ENCODE measurements at places on chromosomes 6 and 20.

- DNase-seq: no peak
These were observed 115.1 kb downstream of the JAG1 start for GRCh38 chr20:10558635-10559187.

GRCh38 chr6:22680950-22681349 lies 111.6 kb downstream of the HDGFL1 start:
- DNase-seq: no peak

- no peak for DNase-seq
These were observed 129.6 kb downstream of the PACRG start for GRCh38 chr6:162857326-162857725.

DNA sequence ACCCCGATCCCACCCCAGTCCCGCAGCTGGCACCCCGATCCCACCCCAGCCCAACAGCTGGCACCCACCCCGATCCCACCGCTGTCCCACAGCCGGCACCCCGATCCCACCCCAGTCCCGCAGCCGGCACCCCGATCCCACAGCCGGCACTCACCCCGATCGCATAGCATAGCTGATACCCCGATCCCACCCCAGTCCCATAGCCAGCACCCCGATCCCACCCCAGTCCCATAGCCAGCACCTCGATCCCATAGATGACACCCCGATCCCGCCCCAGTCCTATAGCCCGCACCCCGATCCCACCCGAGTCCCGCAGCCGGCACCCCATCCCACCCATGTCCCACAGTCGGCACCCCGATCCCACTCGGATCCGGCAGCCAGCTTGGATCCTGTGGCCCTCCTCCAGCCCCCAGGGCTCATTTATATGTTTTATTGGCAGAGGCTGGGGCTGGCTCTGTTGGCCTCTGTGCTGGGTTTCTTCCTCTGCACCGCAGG lies 897 bp upstream of the GMEB2 start:
- DNase-seq: no peak

- DNase-seq: no peak
These were observed 146.7 kb downstream of the TASP1 start for GRCh38 chr20:13492001-13492481.

- DNase-seq: no peak
These were observed 721.3 kb downstream of the EYS start for GRCh38 chr6:64985726-64986125.

DNA sequence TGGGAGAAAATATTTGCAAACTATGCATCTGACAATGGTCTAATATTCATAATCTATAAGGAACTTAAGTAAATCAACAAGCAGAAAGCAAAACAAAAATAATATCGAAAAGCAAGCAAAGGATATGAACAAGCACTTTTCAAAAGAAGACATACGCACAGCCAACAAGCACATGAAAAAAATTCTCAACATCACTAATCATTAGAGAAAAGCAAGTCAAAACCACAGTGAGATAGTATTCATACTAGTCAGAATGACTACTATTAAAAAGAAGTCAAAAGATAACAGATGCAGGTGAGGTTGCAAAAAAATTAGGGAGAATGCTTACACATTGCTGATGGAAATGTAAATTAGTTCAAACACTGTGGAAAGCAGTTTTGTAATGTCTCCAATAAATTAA lies 410.2 kb downstream of the MMUT start:
- DNase-seq: no peak

GRCh38 chr20:63553933-63554290 lies at the start of gene FNDC11:
Gene FNDC11, plus strand, starts transcription at chr20:63554159. Its CDS starts 1,505 bp downstream, at chr20:63555664.
- no peak for DNase-seq

- DNase-seq: peak; percentile 31
These were observed 264.3 kb upstream of the PLN start for GRCh38 chr6:118283766-118284165.

- no peak for DNase-seq
These were observed 48.8 kb downstream of the CTCFL start for GRCh38 chr20:57476084-57476526.

DNA sequence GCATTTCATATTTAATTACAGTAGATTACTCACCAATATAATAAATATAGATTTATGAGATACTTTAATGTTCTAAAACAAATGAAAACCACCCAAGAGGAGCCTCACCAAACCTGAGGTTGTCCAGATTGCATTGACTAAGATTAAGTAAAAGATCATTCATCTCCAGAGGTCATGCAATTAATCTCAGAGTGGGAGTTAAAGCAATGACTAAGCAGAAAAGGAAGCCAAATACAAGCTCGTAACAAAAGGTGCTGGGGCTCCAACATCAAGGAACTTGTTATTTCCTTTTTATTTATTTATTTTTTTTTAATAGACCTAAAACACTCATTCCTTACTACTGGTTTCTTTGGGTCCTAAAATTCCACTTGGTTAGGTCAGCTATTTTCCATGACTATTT lies 57.7 kb downstream of the RSPO3 start:
- no peak for DNase-seq

DNA sequence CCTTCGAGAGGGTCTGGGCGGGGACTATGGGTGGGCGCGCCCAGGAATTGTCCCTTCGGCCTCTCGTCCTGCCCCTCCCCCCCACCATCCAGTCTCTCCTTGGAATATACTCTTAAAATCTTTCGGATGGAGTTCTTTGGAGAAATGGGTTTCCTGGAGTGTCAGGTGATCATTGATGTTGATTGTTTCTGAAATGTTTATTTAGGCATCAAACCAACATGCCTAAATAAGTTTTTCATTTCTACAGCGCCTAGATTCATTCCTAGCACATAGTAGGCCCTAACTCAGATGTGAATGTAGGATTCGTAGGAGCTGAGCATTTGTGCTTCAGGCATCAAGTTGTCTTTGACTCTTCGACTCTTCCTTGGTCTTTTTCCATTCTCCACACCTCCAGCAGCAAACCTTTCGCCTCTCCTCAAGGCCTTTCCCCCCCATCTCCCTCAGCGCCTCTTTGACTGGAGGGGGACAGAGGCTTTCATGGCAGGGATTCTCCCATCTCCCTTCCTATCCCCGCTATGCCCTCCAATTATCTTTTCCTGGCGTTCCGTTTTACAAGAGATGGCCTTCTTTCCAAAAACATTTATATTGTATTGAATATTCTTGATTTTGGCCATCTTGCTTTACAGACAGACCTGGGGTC lies 610 bp downstream of the CASP8AP2 start:
- no peak for DNase-seq
